NCI-H2029 (cell line): ENCODE measurements at places on chromosomes 2 and 18.

GRCh38 chr18:35050705-35051195, 9.5 kb downstream of the MAPRE2 start:
- DNase-seq: no peak

GRCh38 chr2:225355788-225356187, 43.7 kb upstream of the NYAP2 start:
- no peak for DNase-seq

DNA sequence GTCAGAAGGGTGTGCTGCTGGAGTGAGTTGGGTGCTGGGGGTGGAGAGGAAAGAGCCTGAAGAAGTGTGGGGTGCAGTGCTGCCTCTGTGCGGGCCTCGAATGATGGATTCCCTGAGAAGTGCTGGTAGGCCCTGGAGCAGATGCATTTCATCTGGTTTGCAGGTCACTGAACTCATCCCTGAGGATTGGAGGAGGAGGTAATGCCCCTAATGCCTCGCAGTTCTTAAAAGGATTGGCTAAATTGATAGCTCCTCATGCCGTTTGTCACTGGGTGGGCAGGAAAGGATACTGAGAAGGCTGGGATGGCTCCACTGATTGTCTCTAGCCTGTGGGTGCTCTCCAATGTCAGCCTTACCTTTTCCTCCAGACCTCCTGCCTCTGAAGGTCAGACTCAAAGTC, 74.1 kb downstream of the CTIF start:
- no peak for DNase-seq

DNA sequence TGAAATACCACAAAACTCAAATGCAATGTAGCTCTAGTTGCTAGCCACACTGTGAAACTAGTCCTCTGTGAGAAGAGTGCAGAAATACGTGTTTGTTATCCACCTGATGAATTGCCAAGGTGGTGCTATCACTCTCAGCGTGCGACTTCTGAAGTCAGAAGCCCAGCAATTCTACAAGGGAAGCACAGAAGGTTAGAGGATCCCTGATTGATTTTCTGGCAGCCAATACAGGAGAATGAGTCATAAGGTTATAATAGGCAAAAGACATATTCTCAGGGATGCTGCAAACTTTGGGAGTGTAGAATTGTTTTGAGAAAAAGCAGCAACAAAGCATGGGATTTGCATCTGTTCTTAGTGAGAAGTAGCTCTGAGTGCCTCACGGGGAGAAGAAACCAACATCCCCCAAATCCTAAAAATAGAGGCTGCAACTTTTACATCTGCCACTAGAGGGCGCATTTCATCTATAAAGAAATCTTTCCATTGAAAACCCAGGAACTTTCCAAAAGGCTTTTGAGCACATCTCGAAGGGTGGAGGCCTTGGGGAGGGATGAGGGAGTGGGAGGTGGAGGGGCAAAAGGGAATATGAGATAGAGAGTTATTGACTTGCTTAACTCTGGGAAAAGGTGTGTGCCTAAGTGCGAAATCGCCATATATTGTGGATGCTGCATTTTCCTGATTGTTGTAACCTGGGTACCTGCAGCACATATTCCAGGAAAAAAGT, 78.0 kb downstream of the TMEM182 start:
- DNase-seq: peak; percentile 3

DNA sequence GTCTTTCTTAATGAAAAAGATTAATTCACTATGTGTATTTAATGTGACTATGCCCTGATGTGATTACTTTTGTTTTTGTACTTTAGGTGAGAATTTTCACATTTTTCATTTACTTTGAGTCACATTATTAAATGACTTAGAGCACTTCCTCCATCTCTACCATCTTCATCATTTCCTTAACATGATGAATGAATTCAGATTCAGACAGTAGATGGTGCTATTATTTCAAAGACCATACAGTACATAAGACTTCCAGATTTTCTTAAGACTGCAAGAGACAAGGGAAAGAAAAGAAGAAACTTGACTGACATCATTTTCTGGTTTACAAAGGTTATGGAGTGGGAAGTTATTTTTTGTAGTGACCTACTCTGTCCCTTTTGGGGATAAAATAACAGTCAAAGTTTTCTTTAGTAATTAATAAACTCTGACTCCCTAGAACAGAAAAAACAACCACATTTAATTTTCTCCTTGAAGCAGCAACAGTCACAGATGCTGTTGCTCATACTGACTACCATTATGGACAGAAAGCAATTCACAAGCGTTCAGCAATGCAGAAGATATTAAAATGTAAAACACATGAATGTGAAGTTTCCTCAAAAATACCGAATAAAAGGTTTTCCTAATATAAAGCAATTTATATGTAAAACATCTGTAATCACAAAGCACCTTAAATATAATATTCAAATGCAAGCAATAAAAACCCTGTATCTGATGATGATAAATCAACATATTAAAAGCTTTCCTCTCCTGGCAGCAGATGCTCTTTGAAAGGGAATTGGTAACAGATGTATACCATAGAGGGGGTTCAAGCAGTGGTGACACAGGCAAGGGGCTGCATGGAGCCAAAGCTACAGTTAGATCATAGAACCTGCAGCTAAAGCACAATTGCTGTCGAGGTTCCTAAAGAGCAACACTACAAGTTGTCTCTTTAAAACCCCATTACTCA, 1010.9 kb upstream of the NXPH2 start:
- no peak for DNase-seq

DNA sequence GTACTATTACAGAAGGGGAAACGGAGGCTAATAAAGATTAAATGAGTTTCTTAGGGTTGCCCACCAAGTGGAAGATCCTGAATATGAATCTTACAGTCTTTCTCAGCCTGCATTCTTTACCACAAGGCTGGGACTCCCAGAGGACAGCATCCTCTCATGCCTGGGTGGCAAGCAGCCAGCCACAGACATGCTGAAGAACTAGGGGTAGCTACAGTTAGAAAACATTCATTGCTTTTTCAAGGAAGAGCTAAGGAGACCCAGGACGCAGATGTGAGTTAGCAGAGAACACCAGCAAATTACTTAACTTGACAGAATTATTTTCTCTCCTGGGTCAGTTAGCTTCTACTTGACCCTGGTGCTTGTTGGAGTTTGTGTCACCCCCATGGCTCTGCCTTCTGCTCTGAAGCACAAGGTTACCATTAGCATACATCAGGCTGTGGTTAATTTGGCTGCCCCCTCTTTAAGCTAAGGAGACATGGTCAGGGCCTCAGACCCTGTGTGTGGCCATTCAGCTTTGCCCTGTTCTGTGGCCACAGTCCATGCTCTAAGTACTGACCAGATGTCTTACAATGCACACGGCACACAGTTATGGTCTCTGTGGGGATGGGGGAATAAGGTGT, 132.3 kb upstream of the TNP1 start:
- DNase-seq: no peak

- no peak for DNase-seq
Measured at GRCh38 chr2:204354442-204354856, 190.8 kb upstream of the PARD3B start.

DNA sequence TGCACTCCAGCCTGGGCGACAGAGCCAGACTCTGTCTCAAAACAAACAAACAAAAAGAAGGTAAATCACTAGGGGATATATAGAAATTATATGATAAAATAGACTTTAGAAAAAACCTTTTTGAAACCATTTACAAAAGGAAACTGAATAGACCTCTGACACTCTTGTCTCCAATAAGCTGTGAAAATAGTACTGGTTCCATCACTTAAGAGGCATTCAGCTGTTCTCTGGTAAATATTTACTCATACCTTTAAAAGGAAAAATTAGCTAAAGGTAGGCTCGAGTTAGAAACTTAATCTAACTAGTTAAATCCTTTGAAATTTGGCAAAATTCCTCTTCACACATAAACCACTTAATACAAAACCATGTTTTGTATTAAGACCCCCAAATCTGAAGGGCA, 21.4 kb downstream of the RAB27B start:
- DNase-seq: no peak

DNA sequence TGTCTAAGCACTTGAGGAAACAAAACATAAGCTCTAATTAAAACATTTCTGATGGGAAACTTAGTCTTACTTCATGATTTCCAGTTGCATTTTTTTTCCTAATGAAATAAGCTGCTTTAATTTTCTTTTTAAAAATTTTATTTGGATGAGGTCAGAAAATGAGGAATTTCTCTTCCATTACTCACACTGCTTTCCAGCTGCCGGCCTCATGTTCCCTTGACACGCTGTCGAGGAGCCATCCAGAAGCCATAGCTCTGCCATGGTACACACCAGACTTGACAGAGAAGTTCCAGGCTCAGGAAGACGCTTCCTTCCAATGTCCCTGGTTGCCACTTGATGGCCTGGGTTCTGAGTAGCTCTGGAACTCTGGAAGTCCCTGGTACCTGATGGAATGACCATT, 12.1 kb upstream of the MAPRE2 start:
- DNase-seq: no peak

DNA sequence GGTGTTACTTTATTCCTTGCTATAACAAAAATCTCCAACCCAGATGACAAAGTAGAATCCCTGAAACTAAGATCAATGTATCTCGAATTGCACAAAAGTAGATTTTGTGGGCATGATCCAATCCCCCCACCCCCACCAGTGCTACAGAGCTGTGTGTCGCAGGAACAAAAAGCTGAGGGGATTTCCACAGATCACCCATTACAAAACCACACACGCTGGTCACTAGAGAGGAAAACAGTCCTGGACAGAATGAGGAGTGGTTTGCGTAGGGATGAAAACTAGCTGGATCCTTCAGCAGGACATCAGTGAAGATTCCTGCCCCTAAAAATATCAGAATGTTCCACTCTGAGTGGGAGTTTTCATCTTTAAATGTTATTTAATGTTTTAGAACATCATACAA, 165.3 kb upstream of the STK17B start:
- DNase-seq: no peak

- no peak for DNase-seq
Measured at GRCh38 chr2:235447210-235447609, 46.6 kb upstream of the AGAP1 start.

DNA sequence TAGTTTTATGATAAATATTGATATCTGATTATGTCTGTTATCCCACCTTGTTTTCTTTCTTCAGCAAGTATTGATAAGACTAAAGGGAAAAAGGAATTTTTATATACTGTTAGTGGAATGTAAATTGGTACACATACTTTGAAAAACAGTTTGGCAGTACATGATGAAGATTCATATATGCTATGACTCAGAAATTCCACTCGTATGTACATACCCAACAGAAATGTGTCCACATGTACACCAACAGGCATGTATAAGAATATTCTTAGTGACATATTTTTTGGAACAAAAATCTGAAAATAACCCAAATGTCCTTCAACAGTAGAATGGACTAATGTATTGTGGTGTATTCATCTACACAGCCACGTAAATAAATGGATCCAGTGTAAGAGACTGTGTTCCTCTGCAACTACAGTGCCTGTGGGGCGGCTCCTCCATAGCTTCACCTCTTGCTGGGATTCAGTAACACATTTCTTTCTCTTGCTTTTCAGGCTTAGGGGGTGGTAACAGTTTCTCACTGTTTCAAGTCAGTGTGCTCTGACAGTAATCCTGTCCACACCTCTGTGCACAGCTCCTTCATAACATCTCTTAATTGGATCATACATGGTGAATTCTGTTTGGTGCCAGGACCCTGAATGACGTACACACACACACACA, 35.5 kb upstream of the ALMS1 start:
- no peak for DNase-seq

GRCh38 chr18:9206421-9206820, 69.8 kb downstream of the ANKRD12 start:
- no peak for DNase-seq

DNA sequence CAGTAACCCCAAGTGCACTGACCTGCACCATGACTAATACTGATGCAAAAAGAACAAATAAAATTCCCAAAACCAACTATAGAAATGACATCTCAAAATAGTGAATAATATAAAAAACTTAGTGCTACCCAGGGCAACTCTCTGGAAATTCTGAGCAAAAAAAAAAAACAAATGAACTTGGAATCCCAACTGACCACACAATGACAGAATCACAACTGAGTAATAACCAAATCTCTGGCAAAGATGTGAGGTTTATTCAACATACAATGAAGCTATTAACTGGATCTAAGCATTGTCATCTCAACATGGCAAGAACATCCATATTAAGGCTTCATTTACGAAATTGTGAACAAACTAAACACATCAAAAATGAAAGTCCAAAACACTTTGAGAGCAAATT, 22.7 kb downstream of the EXOC6B start:
- no peak for DNase-seq

GRCh38 chr2:231392431-231393148, 2.9 kb upstream of the B3GNT7 start:
- no peak for DNase-seq

DNA sequence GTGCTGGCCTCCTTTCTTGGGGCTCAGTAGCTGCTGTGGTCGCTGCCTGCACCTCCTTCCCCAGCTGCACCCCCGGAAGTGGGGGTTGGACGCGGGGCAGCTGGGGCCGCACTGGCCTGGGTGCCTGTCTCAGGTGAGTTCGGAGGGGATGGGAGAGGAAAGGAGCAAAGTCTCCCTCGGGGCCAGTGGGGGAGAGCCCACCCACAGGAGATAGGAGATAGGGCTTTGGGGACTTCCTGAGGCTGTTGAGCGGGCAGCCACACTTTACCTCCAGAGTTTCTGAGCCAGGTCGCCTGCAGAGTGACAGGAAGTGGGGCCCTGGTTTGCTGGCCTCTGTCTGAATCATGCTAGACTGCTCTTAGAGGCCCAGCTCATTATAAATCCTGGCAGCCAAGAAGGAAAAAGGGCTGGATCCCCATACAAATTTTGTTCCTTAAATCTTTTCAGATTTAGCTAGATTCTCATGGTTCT, 8.1 kb downstream of the MBP start:
- no peak for DNase-seq

DNA sequence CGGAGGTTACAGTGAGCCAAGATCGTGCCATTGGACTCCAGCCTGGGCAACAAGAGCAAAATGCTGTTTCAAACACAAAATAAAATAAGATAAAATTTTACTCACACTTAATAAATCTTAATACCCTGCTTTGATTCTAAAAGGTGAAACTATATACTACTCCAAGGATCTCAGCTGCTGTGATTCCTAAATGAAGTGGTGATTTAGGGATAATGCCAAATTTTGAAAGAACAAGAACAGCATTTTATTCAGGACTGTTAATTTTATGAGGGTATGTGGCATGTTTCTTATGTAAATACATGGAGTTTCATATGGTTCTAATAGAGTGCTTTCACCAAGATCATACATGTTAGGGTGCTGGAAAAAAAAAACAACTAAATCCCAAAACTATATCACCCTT, 199.7 kb upstream of the PID1 start:
- no peak for DNase-seq
